Stimulated activated CD4-positive, alpha-beta T cell treated with anti-CD3 and anti-CD28 coated beads, Interleukin-2, amount 100 ng/mL, for 48 hours (primary cell): ENCODE measurements at places on chromosomes 12 and 14.

- DNase-seq = no peak
These were observed 6.8 kb downstream of the KRT71 start for GRCh38 chr12:52546126-52546525.

GRCh38 chr12:93043877-93044209, 114.7 kb upstream of the EEA1 start:
- no peak for DNase-seq

DNA sequence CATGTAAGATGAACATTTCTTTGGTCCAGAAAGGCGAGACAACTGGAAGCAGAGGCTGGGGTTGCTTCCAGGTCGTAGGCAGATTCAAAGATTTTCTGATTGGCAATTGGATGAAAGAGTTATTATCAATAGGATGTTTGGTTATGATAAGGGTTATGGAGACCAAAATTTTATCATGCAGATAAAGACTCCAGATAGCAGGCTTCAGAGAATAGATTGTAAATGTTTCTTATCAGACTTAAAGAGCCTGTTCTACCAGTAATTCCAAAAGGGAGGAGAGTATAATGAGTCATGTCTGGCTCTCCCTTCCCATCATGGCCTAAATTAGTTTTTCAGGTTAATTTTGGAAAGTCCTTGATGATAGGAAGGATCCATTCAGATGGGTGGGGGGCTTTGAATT, 55.6 kb downstream of the C14orf39 start:
- DNase-seq = no peak

- DNase-seq = no peak
These were observed 30.6 kb downstream of the RESF1 start for GRCh38 chr12:31989571-31990362.

- DNase-seq = no peak
These were observed 207.0 kb downstream of the ADAMTS20 start for GRCh38 chr12:43345023-43345422.

DNA sequence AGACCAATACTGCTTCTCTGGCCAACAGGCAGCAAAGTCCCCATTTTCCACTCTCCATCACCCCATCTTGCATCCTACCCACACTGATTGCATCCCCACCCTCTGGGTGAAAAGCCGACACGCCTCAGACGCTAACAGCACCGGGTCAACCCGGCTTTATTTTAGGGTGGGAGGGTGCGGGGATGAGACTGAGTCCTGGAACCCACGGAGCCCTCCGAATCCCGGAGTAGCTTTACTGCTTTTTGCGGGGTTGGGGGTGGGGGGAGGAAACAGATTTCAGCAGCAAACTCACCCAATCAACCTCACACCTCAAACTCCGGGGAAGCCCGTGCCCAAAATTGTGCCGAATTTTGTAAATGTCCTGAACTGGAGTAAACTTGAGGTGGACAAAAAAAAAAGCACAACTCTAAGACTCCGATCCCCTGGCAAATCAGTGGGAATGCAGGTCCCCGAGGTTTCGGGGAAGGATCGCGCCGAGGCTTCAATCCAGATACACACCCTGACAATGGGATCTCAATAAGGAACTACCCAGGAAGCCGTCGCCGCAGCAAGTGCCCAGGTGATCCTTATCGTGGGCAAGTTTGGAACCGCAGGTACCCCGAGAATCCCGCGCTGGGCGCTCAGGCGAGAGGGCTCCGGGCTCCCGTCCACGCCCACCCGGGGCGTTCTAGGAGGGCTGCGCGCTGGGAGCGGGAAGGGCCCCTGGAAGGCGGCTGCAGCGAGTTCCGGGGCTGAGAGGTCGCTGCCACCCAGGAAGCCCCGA, 1.1 kb downstream of the GCH1 start:
- no peak for DNase-seq

- no peak for DNase-seq
These were observed 55.3 kb downstream of the DERA start for GRCh38 chr12:15966426-15966825.

DNA sequence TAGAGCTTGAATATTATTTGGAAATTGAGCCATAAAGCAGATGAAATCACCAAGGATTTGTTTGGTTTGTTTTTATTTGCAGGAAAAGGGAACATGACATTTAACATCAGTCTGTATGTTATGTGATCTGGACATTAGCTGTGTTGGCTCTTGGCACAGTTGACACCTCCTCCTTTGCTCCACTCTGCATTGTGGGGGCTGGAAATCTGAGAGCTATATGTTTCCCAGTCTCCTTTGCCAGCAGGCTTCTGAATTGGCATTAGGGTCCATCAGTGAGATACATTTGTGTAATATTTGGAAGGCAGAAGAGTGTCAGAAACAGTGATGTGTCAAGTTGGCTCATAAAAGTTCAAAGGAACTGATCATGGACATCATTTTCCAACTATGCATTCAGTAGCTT, 322.1 kb upstream of the ATP2B1 start:
- no peak for DNase-seq

- DNase-seq = no peak
These were observed 23.1 kb upstream of the FBXO21 start for GRCh38 chr12:117213295-117213808.

DNA sequence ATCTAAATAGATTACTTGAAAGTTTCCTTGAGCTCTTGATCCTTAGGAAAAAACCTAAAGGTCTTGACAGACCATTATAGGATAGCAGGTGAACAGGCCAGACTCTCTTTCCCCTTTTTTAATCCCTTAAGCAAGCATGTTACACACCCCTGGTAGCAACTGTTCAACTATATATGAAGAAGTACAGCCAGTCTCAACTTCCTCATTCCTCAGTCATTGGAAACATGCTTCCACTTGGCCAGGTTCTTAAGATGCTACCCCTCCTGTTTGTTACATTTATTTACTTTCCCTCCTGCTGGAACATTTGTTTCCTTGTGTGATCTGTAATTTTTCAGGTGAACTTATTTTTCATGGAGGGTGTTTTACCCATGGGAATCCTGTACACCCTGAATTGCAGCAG, 124.1 kb downstream of the ARMH4 start:
- DNase-seq = no peak

DNA sequence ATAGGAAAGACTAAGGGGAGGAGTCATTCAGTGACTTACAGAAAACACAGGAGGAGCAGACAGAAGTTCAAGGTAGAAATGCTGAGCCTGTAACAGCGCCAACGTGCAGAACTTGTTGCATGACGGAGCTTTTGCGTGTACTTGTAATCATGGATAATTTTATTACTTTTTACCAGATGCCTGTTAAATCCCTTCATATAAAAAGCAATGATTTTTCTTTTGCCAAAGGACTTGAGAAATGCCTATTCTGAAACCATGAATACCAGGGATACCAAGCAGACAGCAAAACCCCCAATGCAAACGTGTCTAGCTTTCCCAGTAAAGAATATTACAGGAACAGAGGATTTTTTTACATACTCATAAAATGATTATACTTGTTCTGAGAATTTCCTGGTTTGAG, 163.6 kb upstream of the GSC start:
- no peak for DNase-seq

- DNase-seq = no peak
These were observed 42.5 kb upstream of the MYBPC1 start for GRCh38 chr12:101552277-101552676.

DNA sequence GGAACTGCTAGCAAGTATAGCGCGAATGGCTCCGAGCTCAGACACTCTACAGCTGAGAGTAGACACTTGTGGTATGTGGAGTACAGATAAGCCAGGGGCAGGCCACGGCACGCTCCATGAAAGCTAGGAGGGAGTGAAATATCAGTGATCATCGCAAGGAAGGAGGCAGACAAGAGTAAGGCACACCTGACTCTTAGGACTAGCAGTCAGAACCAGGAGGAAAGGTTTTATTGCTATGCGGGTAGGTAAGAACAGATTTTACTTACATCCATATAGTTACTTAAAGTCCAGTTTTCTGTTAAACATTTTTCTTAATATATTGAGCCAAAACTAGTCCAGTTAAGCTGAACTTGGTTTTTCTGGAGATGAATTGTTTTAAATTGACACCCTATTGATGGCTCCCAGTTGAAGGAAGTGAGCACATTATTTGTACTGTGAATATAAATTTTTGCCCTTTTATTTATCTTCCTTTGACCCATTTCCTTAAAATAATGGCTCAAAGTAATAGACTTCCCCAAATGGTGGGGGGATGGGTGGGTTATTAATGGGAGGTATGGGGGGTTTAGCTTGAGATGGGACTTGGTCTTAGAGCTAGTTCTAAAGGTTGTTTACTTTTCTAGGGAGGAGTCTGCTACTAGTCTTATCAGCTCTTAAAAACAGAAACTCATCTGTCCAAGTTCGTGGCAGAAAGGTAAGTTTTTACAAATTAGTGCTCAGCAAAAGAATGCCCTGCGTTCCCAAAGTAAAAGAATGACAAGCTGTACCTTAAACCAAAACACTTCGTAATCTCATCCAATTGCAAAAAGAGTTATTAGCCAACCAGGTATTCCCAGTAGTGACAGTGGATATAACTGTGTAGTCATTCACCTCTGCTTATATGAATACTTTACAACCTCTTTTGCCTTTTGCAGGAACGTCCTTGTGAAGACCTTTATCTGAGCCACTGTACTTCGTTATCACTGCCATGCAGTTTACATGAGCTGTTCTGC, 5.8 kb downstream of the HNRNPA1 start:
- DNase-seq = no peak

- no peak for DNase-seq
These were observed 21.0 kb downstream of the HPD start for GRCh38 chr12:121837680-121838079.

DNA sequence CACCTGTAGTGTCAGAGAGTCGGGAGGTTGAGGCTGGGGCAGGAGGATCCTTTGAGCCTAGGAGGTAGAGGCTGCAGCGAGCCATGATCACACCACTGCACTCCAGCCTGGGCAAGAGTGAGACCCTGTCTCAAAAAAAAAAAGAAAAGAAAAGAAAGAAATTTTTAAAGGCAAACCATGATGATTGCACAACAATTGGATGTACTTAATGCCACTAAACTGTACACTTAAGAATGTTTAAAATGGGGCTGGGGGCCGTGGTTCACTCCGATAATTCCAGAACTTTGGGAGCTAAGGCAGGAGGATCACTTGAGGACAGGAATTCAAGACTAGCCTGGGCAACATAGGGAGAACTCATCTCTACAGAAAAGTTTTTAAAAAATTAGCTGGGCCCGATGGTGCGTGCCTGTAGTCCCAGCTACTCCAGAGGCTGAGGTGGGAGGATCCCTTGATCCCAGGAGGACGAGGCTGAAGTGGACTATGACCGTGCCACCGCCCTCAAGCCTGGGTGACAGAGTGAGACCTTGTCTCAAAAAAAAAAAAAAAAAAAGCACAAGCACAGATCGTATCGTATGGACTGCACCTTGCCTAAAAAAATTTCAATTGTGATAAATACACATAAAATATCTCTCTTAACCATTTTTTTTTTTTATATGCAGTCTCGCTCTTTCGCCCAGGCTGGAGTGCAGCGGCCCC, 32.7 kb downstream of the JAG2 start:
- DNase-seq = no peak

- DNase-seq = no peak
These were observed 54.5 kb downstream of the CRACR2A start for GRCh38 chr12:3698218-3698974.

- DNase-seq = no peak
These were observed 23.7 kb upstream of the YAF2 start for GRCh38 chr12:42261708-42262107.

DNA sequence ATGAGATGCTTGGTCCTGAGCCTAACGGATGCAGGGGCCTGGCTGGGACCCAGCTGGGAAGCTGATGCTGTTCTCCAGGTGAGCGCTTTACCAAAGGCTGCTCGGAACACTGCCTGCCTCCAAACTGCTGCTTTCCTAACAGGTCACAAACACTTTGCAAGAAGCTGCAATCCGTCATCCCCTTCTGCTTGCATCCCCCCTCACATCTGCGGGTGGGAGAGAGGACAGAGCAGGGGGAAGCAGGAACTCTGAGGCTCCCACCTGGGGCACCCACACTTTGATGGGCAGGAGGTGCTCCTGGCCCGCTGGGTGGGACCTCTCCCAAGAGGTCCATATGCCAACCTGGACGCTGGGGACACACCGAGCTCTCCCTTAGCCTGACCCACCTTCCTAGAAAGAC, 24.9 kb upstream of the PPP2R5C start:
- DNase-seq = no peak

DNA sequence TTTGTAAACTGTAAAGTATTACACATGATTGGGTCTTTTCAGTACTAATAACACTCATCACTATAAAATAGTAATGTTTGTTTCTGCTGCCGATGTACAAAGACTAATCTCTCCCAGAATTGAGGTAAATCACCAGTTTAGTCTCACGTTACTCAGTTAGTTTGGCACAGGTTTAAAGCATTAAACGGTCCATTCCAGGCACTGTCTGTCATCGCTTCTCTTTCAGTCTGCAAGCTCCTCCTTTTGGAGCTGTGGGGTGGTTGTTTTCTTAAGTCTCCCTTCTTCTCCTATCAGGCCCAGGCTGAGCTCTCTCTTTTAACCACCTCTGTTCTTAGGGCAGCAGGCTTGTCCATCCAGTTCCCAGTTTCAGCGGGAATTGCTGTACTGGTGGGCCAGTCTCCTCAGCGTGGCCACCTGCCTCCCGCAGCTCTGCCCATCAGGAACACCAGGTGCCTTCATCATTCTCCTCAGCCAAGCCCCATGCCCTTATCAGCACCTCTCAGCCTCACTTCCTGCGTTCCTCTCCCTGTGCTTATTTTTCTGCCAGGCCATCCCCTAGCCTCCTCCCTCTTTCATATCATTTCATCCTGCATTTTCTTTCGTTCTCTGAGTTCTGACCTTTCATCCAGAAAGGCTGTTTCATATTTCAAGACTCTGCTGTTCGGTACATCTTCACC, 149.0 kb downstream of the TGFB3 start:
- no peak for DNase-seq

- no peak for DNase-seq
These were observed 104.5 kb upstream of the EGLN3 start for GRCh38 chr14:34055157-34055950.

DNA sequence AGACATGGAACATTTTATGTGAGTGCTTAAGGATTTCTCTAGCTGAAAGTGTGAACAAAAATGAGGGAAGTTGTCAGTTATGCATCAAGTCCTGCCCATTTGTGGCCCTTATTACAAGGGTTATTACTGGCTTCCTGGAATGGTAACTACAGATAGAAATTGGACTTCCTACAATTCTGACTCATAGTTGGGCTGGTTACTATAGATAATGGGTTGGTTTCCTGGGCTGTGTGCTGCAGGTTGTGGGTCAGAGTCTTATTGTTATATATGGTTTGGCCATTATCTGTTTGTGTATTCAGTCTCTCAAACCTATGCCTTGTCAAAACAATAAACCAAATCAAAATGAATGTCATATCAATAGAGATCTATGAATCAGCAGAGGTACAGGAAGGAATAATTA, 313.7 kb downstream of the ADAMTS20 start:
- no peak for DNase-seq

- DNase-seq = no peak
These were observed 90.7 kb downstream of the NINJ2 start for GRCh38 chr12:572532-572899.

GRCh38 chr12:109156586-109156985, 40.2 kb downstream of the ACACB start:
- DNase-seq = no peak
